ENCODE measurements at places on chromosomes 4 and X.

GRCh38 chr4:22196551-22196950 lies 248.0 kb upstream of the KCNIP4 start:
- no peak for DNase-seq

GRCh38 chr4:138437263-138437851 lies 195.2 kb upstream of the SLC7A11 start:
- DNase-seq, result no peak

DNA sequence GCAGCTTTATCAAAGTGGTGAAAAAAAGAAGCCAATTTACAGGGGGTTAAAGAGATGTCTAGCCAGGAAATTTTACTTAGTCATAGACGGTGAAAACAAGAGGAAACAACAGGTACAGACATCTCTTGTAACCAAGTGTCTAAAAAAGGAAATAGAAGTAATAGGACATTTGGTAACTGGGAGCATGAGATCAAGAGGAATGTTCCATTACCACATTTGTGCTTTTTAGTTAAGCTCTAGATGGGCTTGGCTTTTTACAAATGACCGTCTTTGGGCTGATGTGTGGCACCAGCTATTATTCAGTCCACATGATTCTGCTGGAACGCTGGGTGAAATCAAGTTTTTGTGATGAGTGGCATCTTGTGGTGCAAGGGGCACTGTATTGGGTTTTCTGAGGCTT lies 179.5 kb downstream of the SMIM20 start:
- no peak for DNase-seq

DNA sequence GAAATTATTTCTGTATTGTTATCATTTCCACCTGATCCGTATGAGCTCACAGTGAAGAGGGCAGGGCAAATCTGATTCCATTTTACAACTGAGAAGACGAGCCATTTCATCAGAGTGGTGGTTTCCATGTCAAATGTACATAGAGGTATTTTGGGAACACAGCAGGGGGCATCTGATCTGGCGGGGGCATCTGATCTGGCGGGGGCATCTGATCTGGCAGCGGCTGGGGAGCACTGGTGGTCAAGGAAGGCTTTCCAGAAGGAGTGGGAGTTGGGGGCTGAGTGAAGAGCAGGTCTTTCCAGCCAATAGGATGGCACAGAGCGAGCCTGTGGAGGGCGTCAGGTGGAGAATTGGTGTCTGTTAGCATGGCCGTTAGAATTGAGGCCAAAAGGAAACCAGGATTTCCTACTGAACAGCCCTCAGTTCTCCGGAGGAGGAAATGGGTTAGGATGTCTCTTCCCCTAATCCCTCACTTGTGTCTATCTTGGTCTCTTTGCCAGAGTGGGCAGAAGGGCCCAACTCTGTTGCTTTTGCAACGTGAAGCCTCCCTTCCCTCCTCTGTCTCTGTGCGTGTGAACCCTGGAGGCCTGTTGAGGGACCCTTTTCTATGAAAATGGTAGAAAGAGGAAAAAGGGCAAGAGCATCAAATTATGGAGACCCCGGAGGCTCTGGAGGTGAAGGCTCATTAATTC lies 41.3 kb downstream of the RHOH start:
- DNase-seq, result no peak

DNA sequence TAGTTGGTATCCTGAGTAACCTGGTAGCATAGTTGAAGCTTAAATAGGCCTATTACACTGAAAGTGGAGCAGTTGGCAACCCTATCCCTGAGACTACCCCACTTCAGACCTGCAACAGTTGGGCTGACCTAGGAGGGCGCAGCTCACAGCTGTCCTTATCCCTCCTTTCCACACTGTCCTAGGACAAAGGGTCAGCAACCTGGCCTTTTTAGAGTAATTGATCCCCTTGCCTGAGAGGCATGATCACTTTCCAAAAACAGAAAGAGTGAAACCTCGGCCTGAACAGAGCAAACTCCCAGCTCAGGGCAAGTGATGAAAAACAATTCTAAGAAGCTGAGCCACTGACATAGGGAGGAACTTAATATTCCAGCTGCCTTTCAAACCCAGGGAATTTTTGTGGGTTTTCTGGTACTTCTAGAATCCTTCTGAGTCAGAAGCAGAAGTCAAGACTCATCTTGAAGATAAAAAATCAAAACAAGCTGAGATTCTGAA lies 94.9 kb upstream of the MYOZ2 start:
- DNase-seq, result peak; percentile 94

DNA sequence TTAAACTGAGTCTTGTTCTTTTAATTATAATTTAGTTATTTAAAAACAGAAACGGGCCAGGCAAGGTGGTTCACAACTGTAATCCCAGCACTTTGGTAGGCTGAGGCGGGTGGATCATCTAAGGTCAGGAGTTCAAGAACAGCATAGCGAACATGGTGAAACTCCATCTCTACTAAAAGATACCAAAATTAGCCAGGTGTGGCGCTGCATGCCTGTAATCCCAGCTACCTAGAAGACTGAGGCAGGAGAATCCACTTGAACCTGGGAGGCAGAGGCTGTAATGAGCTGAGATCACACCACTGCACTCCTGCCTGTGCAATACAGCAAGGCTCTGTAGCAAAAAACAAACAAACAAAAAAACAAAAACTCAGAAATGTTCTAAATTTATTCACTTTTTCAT lies 852.9 kb downstream of the TECRL start:
- no peak for DNase-seq

- no peak for DNase-seq
Observed at GRCh38 chr4:185669288-185669687, 134.0 kb upstream of the PDLIM3 start.

Measured in fibroblast of skin of scalp (primary cell).